Activated naive CD4-positive, alpha-beta T cell treated with anti-CD3 and anti-CD28 coated beads for 36 hours (primary cell): ENCODE measurements at places on chromosomes 4 and X.

GRCh38 chr4:174714393-174715211 lies 114.4 kb downstream of the GLRA3 start:
- DNase-seq: peak; percentile 31

DNA sequence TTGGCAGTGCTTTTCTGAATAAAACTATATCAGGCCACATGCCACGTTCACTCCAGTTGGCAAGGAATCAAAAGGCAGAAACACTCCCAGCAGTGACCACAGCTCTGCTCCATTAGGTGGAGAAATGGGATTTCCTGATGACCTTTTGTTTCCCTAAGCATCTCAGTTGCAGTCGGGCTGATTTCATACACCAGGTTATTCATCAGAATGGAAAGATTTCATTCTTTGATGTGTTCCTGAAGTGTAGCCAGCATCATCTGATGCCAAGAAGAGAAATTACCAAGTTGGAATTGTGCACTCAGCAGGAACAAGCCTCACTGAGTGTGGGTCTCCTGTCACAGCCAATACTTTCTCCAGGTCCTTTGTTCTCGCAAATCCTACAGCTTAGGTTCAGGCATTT lies 193.7 kb downstream of the SPATA18 start:
- no peak for DNase-seq

GRCh38 chrX:133511041-133511440 lies 95.8 kb upstream of the GPC4 start:
- no peak for DNase-seq

- no peak for DNase-seq
Observed at GRCh38 chr4:159308566-159309340, 205.9 kb downstream of the RAPGEF2 start.

GRCh38 chr4:132299841-132300240 lies 849.3 kb upstream of the PCDH10 start:
- DNase-seq: no peak

DNA sequence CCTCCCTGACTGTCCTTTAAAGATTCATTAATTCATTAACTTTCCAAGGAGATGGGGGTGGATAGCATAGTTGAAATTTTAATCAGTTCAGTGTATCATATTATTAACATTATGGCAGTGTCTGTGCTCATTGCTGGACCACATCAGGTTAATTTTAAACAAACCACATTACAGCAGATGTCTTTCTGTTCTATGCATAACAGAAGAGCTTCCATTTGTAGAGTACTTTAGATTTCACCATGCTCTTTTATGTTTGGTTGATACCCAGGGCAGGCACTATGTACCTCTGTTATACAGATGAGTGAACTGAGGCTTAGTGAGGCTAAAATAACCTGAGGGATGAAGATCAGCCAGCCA lies 41.1 kb downstream of the AFF2 start:
- no peak for DNase-seq

- no peak for DNase-seq
Observed at GRCh38 chr4:82450966-82451755, 20.8 kb downstream of the ENOPH1 start.

DNA sequence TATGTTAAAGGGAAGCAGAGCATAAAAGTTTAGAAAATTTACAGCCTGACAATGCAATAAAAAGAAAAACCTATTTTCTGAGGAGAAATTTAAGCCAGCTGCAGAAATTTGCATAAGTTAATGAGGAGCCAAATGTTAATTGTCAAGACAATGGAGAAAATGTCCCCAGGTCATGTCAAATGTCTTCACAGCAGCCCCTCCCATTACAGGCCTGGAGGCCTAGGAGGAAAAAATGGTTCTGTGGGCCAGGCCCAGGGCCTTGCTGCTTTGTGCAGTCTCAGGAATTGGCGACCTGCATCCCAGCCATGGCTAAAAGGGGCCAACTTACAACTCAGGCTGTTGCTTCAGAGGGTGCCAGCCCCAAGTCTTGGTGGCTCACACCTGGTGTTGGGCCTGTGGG lies 275.4 kb upstream of the RPS6KA3 start:
- no peak for DNase-seq

DNA sequence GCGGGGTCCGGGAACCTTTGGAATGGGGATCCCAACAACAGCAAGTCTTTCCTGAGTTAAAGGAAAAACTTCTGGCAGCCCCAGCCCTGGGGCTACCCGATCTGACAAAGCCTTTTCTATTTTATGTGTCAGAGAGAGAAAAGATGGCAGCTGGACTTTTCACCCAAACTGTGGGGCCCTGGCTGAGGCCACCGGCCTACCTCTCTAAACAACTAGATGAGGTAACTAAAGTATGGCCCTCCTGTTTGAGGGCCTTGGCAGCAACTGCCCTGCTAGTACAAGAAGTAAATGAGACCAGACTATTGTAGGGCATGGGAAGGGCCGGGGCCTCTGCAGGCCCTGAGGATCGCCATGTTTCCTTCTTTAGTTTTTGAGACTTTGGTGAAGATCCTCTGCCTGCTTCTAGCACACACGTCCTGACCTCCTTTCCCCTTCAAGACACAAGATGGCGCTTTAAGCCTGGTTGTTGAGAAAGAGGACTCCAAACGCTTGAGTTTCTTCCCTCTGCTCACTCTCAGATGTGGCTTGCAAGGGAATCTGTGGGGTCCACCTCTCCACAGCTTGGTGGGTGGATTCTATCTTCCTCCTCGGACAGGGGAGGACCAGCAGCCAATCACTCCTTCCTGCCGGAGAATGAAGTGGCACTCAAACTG lies 18.5 kb upstream of the DRD5 start:
- DNase-seq: peak; percentile 63

DNA sequence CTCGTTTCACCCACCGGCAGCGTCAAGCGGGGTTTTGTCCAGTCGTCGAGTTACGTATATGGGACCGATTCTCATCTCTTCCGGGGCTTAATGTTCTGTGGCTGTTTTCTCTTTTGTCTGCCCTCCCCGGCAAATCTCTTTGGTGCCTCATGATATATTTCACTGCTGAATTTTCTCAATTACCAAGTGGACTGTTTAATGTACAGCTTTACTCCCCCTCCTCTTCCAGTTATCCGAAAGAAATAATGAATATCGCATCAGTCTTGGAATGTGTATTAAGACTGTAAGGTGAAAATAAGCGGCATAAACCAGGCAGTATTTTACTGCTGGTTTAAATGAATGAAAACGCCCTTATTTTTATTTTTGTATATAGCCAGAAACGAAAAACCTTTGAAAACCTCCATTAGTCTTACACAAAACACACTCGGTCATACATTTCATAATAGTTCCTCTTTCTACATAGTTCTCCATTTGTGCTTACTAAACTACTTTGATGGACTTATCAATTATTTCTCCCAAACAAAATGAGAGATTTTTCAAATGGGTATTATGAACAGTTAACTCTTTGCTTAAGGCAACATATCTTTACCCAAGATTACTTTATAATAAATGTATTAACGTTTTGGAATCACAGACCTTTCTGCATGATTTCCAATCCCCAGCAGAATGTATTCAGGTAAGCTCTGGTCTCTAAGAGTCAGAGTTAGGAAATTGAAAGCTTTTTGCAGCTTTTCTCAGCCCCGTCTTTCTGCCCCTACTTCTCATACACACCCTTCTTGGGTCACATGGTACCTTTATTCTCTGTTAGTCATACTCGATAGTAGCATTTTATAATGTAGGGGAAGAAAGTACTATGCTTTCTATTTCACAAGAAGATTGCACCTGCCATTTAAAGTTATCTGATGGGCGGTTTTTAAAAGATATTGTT lies 979 bp downstream of the RP2 start:
- peak; percentile 15 for DNase-seq

- peak; percentile 27 for DNase-seq
Observed at GRCh38 chrX:39836802-39837420, 260.8 kb downstream of the BCOR start.

- DNase-seq: no peak
Observed at GRCh38 chr4:134622199-134622598, 420.6 kb upstream of the PABPC4L start.

DNA sequence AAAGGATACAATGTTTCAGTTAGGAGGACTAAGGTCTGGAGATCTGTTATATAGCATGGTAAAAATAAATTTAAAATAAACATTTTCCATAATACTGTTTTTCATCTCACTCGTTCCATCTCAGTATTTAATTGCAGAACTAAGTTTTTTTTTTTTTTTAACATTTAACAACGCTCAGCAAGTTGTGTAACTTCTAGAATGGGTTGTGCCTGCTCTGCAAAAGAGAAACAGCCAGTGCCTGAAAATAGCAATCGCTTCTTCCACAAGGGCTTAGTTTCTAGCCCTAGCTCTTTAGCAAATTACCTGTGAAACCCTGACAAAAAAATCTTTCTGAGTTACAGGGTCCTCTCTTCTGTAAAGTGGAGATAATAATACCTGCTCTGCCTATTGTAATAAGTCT lies 41.9 kb downstream of the CNGA1 start:
- DNase-seq: no peak

DNA sequence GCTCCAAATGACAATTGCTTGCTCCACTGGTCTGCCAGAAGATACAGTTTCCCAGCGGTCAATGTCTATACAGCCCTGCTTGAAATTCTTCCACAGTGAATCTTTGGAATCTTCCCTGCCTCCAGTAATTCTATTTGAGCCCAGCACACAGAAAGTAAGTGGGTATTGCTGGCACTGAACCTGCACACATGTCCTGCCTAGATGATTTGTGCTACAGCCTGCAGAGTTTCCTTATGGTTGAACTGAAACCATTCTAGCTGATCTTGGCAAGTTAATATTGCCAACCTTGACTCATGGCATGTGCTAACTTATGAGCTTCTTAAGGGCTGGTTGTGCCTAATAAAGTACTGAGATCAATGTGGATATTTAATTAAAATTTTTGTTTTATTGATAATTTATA lies 553.8 kb upstream of the GNPDA2 start:
- DNase-seq: no peak

DNA sequence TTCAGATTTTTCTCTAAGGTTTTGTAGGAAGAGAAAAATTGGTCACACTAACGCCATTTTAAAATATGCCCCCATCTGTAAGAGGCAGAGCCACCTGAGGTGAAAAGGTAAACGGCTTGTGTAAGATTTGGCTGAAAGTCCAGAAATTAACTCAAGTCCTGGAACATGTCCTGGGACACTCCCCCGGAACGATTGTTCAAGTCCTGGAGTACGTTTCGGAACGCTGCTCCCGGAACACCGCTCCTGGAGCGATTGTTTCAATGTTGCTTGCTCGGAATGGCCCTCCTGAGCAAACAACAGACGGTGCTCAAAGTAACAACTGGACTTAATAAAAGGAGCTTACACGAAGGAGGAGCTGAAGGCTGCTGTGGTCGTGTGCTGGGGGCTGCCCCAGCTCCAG lies 796.5 kb upstream of the SLIT2 start:
- DNase-seq: no peak

DNA sequence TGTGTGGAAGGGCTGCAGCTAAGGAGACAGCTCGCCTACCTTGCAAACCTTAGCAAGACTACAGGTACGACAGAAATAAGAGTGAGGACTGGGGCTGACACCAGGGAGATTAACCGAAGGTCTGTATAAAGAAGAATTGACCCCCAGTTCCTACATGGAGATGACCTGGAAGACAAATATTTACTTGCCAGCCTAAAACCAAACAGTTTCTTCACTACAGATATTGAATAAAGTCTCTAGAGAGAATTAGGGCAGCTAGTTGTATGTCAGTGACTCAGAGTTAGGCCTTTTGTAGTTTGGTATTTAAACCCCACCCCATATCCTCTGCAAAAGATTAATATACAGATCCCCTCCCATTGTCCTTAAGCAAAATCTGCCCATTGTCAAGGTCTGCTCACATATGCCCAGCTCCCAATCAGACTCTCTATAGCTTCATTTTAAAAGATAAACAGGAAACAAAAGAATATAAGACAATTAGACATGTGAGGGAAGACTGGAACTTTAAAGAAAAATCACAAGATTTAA lies 28.1 kb upstream of the FRMPD3 start:
- DNase-seq: no peak

GRCh38 chrX:148161701-148162100 lies 180.6 kb downstream of the FMR1NB start:
- no peak for DNase-seq

- DNase-seq: no peak
Observed at GRCh38 chrX:130563476-130563875, 161.7 kb downstream of the RBMX2 start.

DNA sequence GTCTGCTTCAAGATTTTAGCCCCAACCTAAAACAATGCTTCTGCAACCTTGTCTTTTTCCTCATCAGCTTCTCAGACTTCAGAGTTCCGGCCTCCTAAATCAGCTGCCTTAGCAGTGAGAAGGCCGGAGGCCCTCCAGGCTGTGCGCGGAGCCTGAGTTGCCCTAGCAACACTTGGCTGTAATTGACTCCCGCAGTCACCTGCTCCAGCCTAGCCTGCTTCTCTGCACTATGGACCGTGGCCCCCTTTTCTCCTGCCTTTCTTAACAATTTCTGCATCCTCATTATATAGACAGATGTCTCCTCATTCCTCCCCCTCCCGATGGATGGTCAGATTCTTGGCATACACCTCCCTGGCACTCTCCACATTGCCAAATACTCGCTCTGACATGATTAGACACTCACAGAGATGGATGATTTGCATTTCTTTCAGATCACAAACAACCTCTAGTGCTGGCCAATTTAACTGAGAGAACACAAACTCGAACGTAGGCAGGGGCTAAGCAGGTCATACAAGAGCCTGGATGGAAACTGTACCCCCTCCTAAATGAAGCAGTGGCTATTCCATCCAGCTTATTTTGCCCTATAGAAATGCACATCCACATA lies 9.5 kb upstream of the HUWE1 start:
- no peak for DNase-seq
